ENCODE measurements at places on chromosomes 5 and 9. TPM values are rescaled to one million over a fixed set of nuclear protein-coding genes. Genes with fewer than 3 reads are reported as not detected.

Gene ELAVL2
- polyA plus RNA-seq: 1.2 TPM

Gene C9orf50
- polyA plus RNA-seq: 0.33 TPM

Gene TLX3
- polyA plus RNA-seq: not detected

Gene FSTL4
- polyA plus RNA-seq: 1.4 TPM

Gene PTGES
- polyA plus RNA-seq: 4.9 TPM

Gene OR2V2
- polyA plus RNA-seq: not detected

Gene TCF7
- 9.7 TPM for polyA plus RNA-seq

Gene UBE2B
- 130 TPM for polyA plus RNA-seq

Gene SPINK6
- not detected for polyA plus RNA-seq

Gene CTNND2
- polyA plus RNA-seq: 2.8 TPM

GRCh38 chr9:26391036-26391435, 501.6 kb downstream of the CAAP1 start:
- no peak for DNase-seq
- no peaks in the 10 kb centered on the region for H3K27me3 ChIP-seq
- no peak overlapping the region for H3K4me3 ChIP-seq

DNA sequence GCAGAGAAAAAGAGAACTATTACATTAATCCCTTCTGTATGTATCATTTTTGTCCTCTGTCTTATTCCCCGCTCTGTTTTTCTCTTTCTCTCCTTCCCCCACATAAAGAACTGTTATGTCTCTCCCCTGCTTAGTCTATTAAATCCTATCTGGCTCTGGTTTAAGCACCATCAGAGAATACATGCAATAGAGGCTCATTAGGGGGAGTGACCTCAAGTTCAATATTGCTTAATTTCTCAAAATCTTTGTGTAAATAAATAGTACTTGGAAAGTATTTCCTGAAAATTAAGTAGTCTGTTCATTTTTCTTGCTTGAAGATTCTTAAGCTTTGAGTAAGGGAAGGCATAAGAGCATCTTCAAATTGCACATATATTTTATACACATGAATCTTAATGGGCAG, 41.2 kb upstream of the FAM174A start:
- no peak for DNase-seq
- H3K27ac ChIP-seq: no peak overlapping the region
- H3K4me1 ChIP-seq: no peaks in the 10 kb centered on the region
- no peaks in the 10 kb centered on the region for H3K27me3 ChIP-seq
- no peaks in the 10 kb centered on the region for H3K36me3 ChIP-seq

DNA sequence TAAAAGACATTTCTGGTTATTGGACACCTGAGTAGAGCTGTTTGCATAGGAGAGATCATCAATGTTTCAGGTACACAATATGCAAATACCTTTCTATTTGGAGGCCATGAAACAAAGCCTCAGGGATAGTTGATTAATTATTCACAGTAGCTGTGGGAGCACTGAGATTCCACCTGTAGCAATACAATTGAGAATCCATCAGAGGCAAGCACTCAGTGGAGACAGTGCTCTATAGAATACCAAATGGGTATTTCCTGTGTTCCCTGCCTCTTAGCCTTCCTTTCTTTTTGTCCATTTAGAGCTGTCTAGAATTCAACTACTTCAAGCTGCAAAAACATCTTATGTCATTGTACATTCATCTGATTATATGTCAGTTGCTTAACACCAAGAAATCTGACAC, 1754.0 kb upstream of the ACO1 start:
- no peaks in the 10 kb centered on the region for H3K27me3 ChIP-seq
- H3K36me3 ChIP-seq: no peaks in the 10 kb centered on the region
- no peak overlapping the region for H3K27ac ChIP-seq
- no peak for DNase-seq
- H3K4me1 ChIP-seq: no peaks in the 10 kb centered on the region

- peaks cover 27% of the 10 kb centered on the region for H3K36me3 ChIP-seq
- H3K27ac ChIP-seq: no peak overlapping the region
- no peaks in the 10 kb centered on the region for H3K4me1 ChIP-seq
- no peak overlapping the region for H3K4me3 ChIP-seq
Measured at GRCh38 chr9:136079211-136079915, 15.7 kb downstream of the NACC2 start.

DNA sequence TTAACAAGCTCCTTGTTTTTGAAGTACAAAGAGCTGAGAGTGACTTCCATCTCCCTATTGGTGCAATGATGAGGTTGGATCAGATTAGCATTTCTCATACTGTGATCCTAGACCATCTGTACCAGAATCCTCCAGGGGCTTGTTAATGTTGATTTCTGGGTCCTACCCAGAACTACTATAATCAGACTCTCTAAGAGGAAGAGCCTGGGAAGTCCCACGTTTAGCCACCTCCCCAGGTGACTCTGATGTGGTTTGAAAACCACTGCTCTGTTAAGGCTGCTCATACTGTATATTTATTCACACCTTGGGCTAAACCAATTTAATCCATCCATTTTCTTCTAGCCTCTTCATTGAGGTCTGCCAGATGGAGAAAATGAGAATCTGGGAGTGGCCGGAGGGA, 49.6 kb upstream of the SMIM32 start:
- H3K4me3 ChIP-seq: no peak overlapping the region
- no peaks in the 10 kb centered on the region for H3K4me1 ChIP-seq
- no peaks in the 10 kb centered on the region for H3K36me3 ChIP-seq
- no peak for DNase-seq
- H3K27me3 ChIP-seq: peaks cover 2% of the 10 kb centered on the region

DNA sequence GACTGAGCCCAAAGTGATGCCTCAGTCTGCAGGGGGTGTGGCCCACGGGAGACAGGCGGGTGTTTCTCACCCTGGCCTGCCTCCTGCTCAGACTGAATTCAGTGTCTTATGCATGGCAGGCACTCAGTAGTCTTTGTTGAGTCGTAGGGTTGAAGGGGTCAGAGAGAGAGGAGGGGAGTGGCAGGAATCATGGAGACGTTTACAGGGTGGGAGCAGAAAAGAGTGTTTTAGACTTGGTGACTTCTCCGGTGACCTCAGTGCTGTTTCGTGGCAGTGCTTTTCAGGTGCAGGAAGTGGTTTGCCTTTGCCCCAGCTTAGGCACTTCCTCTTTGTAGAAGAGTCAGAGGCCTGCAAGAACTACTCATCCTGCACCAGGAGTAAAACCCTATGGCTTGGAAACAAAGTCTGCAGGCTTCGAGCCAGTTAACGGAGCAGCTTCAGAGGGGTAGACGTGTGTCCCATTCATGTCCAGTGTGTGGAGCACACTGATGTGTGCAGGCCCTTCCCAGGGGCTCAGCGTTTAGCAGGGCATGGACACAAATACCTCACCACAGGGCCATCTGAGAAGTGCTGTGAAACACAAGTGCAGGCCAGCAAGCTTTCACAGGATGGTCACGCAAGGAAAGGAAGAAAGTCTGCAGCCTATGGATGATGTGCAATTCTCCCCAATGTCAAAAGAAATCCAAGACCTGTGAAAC, 24.5 kb upstream of the SEMA4D start:
- H3K27ac ChIP-seq: no peak overlapping the region
- peaks cover 18% of the 10 kb centered on the region for H3K4me1 ChIP-seq
- no peak overlapping the region for H3K4me3 ChIP-seq
- peak; percentile 17 for DNase-seq
- H3K27me3 ChIP-seq: no peaks in the 10 kb centered on the region

DNA sequence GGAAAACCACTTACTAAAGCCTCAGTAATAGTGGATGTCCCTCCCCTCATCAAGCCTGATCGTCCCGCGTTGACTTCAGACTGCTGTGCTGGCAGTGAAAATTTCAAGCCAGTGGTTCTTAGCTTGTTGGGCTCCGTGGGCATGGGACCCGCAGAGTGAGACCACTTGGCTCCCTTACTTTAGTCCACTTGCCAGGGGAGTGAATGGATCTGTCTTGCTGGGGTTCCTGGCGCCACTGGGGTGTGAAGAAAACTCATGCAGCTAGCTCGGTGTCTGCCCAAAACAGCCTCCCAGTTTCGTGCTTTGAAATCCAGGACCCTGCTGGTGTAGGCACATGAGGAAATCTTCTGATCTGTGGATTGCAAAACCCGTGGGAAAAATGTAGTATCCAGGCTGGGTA, 480.0 kb upstream of the IZUMO3 start:
- no peak for DNase-seq
- no peaks in the 10 kb centered on the region for H3K27me3 ChIP-seq
- H3K27ac ChIP-seq: no peak overlapping the region
- H3K4me3 ChIP-seq: no peak overlapping the region

DNA sequence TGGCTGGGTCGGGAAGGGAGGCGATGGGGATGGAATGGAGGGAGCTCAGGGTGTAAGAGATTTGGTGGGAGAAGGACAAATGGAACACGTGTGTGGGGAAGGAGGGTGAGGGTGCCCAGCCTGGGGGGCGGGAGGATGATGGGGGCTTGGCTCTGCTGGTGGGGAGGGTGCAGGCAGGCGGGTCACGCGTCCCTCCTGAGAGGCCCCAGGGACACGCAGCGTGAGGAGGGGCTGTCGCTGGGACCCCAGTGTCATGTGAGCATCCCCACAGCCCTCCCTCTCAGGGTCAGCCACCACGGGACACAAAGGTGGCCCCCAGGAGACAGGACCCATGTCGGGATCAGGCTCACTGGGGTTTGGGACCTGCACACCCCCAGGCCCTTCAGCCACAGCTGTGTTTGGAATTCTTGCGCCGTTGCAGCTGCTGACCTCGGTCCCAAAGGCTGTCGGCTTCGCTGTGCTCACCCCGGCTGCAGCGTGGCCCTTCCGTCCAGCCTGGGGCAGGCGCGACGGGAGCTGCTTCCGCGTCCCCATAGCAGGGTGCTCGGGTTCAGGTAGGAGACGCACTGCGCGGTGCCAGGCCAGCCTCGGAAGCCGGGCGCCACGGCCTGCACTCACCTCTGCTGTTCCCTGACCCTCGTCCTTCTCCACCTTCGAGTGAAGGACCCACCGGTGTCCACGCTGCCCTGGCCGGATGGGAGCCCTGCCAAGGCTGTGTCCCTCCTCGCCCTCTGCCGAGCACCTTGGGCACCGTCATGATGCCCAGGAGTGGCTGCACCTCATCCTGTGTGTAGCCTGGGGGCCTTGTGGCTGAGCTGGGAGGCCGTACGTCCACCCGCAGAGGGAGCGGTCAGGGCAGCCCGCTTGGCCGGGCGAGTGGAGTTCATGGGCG, 5.4 kb downstream of the SLC6A19 start:
- DNase-seq: no peak
- peaks cover 33% of the 10 kb centered on the region for H3K36me3 ChIP-seq
- H3K4me3 ChIP-seq: no peak overlapping the region
- no peaks in the 10 kb centered on the region for H3K27me3 ChIP-seq
- H3K27ac ChIP-seq: no peak overlapping the region
- peaks cover 73% of the 10 kb centered on the region for H3K4me1 ChIP-seq

GRCh38 chr5:177134697-177135225, 1.2 kb downstream of the NSD1 start:
- H3K4me1 ChIP-seq: peaks cover 20% of the 10 kb centered on the region
- H3K27ac ChIP-seq: peak overlapping the region; percentile 54
- H3K4me3 ChIP-seq: peak overlapping the region; percentile 77
- DNase-seq: no peak

- DNase-seq: no peak
- H3K36me3 ChIP-seq: no peaks in the 10 kb centered on the region
- no peak within 1 kb of the TSS for H3K4me3 ChIP-seq
- peaks cover 4% of the 10 kb centered on the region for H3K4me1 ChIP-seq
- H3K27ac ChIP-seq: no peak within 1 kb of the TSS
Measured at GRCh38 chr9:122228568-122229484, at the start of gene LHX6. LHX6 (minus strand) TSS chr9:122228957; CDS start chr9:122228740, 217 bp downstream.

DNA sequence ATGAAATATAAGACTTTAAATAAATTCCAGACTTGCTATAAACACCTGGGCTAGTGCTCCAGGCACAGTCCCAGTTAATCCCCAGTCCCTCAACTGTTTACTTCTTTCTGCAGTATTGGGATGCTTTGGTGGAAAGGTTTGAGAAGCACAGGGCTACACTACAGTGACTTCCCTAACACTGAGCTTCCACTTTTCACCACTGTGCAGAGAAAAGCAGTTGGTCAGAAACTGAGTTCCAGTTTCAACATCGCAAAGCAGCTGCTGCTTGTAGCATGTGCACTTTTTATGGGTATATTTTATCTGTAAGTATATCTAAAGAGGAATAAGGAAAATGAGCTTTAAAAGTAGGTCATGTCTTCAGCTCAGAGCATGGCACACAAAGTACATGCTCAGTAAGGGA, 339.7 kb downstream of the NTRK2 start:
- no peaks in the 10 kb centered on the region for H3K4me1 ChIP-seq
- H3K4me3 ChIP-seq: no peak overlapping the region
- H3K36me3 ChIP-seq: no peaks in the 10 kb centered on the region
- H3K27ac ChIP-seq: no peak overlapping the region
- no peaks in the 10 kb centered on the region for H3K27me3 ChIP-seq

DNA sequence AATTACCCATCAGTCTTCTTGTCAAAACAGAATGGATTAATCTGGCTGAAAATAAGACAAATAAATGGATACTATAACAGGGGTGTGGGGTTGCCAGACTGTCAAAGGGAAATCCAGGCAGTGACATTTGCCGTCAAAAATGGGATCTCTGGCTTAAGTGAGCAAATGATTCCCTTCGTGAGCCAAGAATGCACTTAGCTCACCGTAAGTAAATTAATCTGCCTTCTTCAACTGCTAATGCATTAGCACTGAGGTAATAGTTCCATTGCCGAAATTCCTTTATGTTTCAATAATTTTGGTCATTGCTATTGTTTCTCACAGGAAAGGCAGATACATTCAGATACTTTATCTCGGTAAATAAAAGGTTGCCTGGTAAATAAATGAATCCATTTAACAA, 377.8 kb downstream of the KIAA0825 start:
- no peaks in the 10 kb centered on the region for H3K36me3 ChIP-seq
- DNase-seq: no peak
- peaks cover 4% of the 10 kb centered on the region for H3K4me1 ChIP-seq
- no peak overlapping the region for H3K27ac ChIP-seq
- H3K4me3 ChIP-seq: no peak overlapping the region

- H3K36me3 ChIP-seq: no peaks in the 10 kb centered on the region
- H3K4me3 ChIP-seq: no peak overlapping the region
- H3K4me1 ChIP-seq: no peaks in the 10 kb centered on the region
- H3K27me3 ChIP-seq: no peaks in the 10 kb centered on the region
Measured at GRCh38 chr9:10008101-10008799, 604.6 kb downstream of the PTPRD start.

DNA sequence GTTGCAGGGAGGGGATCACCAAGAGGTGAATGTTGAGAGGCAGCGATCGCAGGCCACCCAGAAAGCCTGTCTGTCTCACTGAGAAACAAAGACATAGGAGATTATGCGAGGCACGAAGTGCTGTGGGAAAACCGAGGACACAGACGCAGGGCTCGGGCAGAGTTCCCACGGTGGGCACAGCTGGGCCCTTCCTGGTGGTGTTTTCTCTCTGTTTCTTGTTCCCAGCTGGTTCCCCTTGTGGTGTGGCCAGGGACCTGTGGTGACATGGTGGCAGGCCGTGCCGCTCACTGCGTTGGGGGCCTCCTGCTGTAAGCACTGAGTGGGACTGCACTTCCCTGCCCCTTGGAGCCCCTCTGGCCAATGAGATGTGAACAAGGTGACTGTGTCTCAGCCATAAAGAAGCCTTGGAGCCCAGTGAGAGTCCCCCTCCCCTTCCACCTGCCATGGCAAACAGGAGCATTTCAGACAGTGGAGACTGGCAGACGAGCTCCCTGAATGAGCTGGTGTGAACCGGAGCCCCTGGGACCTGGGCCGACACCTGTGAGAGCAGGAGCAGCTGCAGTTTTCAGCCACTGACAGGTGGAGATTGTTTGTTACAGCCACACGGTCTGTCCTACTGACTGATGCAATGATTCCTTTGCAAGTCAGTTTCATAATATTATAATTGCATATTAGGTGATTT, 13.2 kb upstream of the IRX4 start:
- H3K4me3 ChIP-seq: no peak overlapping the region
- H3K27me3 ChIP-seq: peaks cover 34% of the 10 kb centered on the region

- no peaks in the 10 kb centered on the region for H3K4me1 ChIP-seq
- no peak for DNase-seq
- no peaks in the 10 kb centered on the region for H3K36me3 ChIP-seq
- H3K27me3 ChIP-seq: no peaks in the 10 kb centered on the region
- H3K27ac ChIP-seq: no peak overlapping the region
Measured at GRCh38 chr5:65727491-65728156, 5.6 kb downstream of the NLN start.
